Sciatic nerve (tissue), 2 donors: ENCODE measurements at places on chromosomes 4 and X. TPM values are rescaled to one million over a fixed set of nuclear protein-coding genes. Genes with fewer than 3 reads are reported as not detected.

- no peak for DNase-seq
These were observed 5.7 kb upstream of the CASP6 start for GRCh38 chr4:109708990-109709389.

DNA sequence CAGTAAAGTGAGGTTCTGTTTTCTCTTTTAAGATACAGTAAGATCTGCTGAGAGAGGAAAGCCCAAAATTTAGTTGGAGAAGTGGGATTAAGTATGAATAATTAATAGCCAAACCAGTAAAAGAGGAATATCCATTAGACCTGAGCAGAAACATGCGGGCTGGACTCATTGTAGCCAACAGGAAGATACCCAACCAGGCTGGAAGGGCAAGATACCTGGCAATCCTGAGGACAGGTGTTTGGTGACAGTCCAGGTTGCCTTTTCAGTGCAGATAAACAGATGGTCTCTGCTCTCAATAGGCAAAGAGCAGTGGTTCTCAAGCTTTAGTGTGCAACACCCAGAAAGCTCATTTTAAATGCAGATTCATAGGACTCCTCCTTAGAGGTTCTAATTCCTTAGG is 980.8 kb upstream of the GRID2 start:
- no peak for DNase-seq

DNA sequence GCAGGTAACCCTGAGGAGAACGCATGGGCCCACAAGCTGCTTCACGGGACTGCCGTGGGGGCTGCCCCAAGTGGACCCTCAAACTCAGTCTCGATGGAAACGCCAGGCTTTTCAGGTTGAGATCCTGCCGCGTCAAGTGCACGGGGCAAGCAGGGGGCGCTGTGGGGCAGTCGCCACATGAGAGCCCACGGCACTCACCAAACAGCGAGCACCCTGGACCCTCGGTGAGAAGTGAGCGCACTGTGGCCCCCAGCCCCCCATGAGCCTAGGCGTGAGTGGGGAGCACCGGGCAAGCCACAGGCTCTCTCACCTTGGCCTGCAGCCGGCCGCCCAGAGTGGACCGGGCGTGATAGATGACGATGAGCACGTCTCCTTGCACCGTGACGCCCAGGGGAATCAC is 50.9 kb upstream of the CPLX1 start:
- DNase-seq = no peak

DNA sequence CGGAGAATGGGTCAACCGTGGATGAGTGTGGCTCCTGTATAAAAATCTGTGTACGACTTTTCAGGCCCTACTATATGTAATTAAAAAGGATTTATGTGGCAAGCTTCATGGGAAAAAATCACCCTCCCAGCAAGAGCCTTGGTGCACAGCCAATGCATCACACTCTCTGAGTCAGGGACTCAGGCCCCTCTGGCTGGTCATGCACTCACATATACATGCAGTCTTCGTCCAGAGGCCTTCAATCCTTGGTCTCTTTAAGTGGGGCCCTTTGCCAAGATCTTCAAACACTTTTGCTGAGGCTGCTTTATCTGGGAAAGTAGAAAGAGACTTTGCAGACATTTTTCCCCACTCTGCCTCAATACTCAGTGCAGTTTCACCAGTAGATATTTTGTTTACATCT is 311.4 kb upstream of the FSTL5 start:
- DNase-seq = no peak

DNA sequence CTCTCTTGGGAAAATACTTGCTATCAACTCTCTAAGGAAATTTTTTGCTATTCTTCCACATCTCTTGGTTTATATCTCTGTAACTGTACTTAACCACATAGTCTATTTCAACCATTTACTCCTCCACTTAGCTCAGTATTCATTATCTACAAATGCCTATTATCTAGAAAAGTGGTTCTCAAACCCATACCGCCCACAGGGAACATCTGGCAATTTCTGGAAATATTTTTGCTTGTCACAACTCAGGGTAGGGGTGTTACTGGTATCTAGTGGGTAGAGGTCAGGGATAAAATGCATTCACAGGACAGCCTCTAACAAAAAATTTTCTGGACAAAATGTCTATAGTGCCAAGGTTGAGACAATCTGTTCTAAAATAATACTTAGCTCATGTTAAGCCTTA is 14.4 kb downstream of the ATRX start:
- no peak for DNase-seq

Gene OTUD6A
- not detected for total RNA-seq

Gene ZBTB49
- total RNA-seq = 12.3 TPM
